Globus pallidus (tissue), 1 donor: ENCODE measurements at places on chromosomes 5 and 9.
A peak's percentile ranks its signal among the peaks of the same experiment; 100 is the strongest.

- DNase-seq = peak; percentile 19
Observed at GRCh38 chr9:6414247-6414641, 1.2 kb downstream of the UHRF2 start.

- DNase-seq = no peak
Observed at GRCh38 chr5:9269014-9269413, 276.9 kb downstream of the SEMA5A start.

GRCh38 chr5:39001683-39002082 lies 72.5 kb downstream of the RICTOR start:
- DNase-seq = no peak

GRCh38 chr9:133781828-133782135 lies 43.6 kb upstream of the SARDH start:
- no peak for DNase-seq

DNA sequence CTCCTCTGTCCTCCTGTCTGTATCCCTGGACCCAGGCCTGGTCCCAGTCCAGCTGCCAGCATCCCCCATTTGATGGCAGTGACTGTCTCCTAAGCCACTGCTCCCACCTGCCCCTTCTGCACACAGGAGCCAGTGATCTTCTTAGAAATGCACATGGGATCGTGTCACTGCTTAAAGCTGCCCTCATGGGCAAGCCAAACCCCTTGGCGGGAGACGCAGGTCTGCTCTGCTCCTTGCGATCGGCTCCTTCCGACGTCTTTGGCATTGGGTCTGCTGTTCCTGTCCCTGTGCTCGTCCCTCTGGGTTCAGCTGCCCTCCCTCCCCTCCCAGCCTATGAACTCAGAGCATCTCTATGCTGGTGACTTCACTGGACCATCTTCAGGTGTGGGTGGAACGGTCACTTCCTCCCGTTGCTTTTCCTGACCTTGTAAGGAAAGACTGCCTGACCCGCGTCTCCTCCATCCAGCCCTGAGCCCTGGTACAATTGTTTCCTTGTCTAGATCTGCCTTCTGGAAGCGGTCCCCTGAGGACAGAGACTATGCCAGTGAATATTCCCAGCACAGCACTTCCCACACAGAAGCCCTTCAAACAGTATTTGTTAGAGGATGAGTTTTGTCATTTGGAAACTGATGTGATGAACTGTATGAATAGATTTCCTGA lies 116.5 kb downstream of the ZNF354C start:
- peak; percentile 52 for DNase-seq

- no peak for DNase-seq
Observed at GRCh38 chr5:139882961-139883539, 87.4 kb downstream of the PSD2 start.

- DNase-seq = no peak
Observed at GRCh38 chr5:151222790-151223446, 974 bp downstream of the CCDC69 start.

DNA sequence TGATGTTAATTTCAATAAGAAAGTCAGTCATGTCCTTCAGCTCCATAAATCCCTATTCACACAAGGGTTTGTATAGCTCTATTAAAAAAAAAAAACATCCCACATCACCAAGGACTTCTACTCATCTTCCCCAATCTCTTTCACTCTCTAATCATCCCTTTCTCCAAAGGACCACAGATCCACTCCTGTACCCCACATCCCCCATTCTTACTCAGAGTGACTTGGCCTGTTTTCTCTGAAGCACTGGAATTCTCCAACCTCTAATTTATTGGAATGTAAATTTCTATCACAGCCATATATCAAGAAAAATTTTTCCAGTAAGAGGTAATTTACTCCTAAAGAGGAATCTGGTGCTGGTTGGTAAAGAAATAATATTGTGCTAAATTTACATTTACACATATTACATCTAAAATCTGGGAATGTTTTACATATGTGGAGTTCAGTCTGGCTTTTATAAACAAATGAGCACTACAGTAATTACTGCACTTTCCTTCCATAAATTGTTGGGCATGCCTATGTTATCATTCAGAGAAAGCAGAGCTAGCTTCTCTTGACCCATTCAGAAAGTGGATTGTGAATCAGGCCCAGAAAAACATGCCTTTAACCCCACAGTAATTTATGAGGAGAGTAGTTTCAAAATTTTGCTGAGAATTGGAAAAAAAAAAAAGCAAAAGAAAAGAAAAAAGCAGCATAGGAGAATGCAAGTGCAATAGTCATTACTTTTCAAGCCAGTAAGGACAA lies 399.5 kb upstream of the TNC start:
- DNase-seq = no peak

GRCh38 chr9:108755979-108756378 lies 99.8 kb downstream of the ACTL7B start:
- DNase-seq = no peak

GRCh38 chr5:31707329-31707728 lies 68.4 kb downstream of the PDZD2 start:
- no peak for DNase-seq

- peak; percentile 33 for DNase-seq
Observed at GRCh38 chr5:69414885-69415583, at the start of gene MARVELD2. Gene MARVELD2, plus strand, starts transcription at chr5:69415116. Its CDS starts 4,270 bp downstream, at chr5:69419386.

DNA sequence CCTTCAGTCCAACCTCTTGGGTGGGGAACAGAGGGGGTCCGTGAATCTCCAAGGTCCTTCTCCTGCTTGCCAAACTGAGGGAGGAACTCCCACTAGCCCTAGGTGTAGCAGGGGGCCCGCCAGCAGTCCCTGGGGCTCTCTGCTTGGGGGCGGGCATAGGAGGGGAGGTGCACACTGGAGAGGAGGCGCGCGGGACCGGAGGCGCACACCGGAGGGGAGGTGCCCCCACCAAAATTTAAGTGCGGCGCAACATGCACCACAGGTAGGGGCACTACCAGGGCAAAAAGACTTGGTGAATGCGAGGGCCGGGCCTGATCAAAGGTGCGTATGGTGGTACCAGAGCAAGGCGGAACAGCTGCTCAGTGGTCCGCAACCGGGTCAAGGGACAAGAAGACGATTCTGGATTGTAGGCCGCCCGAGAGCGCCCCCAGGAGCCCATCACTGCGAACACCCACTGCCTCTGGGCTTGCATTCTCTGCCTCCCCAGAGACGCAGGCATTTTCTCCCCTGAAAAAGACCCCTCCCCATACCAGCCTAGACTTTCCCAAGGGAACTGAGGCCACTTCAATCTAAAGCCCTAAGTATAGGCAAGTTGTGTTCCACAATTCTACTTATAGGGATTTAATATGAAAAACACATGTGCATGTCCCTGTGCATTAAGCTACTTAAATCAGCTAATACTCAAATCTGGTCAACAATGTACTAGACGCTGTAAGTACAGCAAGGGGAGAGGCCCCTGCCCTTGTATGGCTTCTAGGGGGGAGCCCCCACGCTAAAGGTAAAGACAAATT lies 50.6 kb downstream of the TGFBI start:
- no peak for DNase-seq

- DNase-seq = no peak
Observed at GRCh38 chr5:42791151-42791550, 20.5 kb downstream of the SELENOP start.

DNA sequence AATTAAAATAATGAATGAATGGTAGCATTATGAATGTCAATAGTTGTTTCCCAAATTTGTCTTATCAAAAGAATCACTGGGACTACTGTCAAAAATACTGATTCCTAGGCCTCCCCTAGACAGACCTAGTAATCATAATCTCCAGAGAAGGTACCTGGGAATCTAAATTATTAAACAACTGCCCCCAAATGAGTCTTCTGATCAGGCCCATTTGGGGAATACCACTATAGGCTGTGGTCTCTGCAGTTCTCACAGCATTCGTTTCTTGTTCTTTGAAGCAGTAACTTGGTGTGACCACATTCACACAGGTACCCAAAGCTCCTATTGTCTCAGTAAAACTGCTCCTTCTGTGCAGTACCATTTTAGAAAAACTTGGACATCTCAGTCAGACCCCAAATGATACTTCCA lies 230.9 kb downstream of the PIK3R1 start:
- no peak for DNase-seq

GRCh38 chr9:72428329-72428728 lies 63.3 kb upstream of the ZFAND5 start:
- no peak for DNase-seq

GRCh38 chr5:133723126-133723525 lies 110.8 kb upstream of the FSTL4 start:
- no peak for DNase-seq
